ENCODE measurements at places on chromosomes 12 and 14.

- DNase-seq: peak; percentile 47
These were observed 31.4 kb upstream of the C12orf76 start for GRCh38 chr12:110079477-110080400.

DNA sequence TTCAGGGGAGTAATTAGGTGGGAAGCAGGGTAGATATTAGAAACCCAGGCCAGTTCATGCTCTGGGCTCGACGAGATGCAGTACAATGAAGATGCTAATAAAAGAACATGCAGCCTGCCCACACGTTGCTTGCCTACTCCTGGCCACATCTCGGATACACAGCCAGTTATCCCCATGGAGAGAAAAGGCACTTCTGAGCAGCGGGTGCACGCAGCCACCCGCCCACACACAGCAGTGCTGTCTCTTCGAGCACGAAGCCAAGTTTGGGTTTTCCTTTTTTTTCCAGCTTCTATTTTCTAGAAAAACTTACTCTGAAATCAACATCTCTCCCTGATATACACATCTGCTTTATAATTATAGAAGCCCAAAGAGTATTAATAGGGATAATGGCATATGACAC, 85.7 kb downstream of the CIT start:
- no peak for DNase-seq

- no peak for DNase-seq
These were observed 953 bp downstream of the MAPK1IP1L start for GRCh38 chr14:55052269-55052930.

DNA sequence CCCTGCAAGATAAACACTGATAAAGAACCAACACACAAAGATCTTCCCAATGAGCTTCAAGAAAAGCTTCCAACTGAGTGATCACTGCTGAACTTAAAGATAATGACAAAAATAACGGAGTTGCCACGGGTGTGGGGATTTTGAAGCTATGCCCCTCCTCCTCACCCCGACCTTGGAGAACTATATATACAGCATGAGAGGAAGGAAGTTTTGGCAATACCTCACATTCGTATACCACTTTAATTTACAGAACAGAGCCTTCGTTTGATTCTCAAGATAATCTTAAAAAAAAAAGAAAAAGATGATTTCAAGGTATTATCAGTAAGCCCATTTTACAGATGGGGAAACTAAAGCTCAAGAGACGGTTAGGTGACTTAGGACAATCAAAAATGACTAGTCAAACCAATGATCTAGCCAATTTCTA, 715 bp downstream of the NEK9 start:
- no peak for DNase-seq

GRCh38 chr12:27524494-27524835, 459 bp downstream of the PPFIBP1 start:
- DNase-seq: no peak

All from activated CD8-positive, alpha-beta memory T cell treated with anti-CD3 and anti-CD28 coated beads for 48 hours (primary cell).